ENCODE measurements at places on chromosomes 1 and 21.

DNA sequence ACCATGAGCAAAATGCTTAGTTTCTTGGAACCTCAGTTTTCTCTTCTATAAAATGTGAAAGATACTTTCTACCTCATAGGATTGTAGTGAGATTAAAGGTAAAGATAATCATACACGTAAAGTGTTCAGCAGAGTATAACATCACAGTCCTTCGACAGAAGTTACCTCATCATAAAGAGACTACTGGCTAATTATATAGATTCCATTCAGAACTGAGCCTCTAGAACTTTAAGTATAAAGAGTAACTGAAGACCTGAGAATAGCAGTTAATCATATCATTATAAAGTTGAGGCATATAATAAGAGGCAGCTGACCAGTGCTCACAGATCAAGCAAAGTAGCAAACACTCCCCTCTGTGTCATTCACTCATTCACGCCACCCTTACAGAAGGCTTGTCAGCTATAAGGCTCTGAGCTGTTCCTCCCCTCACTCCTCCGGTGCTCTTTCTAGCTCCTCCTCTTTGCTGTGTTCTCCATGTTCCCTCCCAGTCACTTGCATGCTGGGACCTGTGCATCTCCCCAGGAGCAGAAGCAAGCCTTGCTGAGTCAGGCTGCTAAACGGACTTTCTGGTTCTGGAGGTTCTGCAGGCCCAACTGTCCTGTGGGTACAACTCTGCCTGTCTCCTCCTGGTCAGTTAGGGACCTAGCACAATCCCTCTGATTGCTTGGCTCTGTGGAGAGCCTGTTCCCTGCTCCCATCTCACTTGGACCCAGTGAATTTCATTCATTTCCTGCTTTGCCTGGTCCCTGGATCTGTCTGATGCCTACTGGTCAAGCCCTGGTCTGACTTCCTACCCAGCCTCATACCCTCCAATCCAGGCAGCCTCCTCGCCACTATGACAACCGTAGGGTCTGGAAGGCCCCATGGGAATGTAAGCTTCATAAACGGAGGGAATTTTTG, 28.3 kb upstream of the LY9 start:
- DNase-seq: no peak

- DNase-seq: no peak
Observed at GRCh38 chr1:59063501-59063900, 233.4 kb upstream of the FGGY start.

DNA sequence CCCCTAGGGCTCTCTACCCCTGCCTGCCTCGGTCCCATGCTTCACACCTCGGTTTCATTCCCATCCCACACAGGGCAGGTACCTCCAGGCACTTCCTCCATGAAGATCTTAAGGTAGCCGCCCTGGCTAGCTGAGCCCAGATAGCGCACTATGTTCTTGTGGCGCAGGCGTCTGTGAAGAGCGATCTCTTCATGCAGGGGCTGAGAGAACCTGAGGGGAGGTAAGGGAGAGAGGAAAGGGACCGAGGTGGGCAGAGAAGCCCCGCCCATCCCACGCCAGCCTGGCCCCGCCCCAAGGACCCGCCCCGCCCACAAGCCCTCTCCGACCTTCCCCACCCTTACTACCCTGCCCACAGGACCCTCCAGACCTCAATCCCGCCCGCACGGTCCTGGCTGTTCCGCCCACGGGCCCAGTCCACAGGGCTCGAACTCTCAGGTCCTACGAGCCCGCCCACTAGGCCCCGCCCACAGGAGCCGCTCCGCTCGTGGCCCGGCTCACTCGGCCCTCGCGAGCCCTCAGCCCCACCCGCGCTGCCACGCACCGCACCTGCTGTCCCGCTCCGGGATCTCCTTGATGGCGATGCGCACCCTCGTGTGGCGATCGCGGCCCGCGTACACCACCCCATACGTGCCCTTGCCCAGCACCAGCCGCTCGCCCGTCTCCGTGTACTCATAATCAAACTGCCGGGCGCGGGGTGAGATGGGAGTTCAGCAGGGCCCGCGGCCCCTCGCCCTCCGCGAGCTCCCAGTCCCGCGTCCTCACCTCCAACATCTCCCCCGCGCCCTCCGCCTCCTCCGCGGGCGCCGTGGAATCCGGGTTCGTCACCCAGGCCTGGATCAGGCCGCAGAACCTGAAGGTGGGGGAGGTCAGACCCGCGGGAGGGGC, 6.4 kb downstream of the MAP3K6 start:
- no peak for DNase-seq

DNA sequence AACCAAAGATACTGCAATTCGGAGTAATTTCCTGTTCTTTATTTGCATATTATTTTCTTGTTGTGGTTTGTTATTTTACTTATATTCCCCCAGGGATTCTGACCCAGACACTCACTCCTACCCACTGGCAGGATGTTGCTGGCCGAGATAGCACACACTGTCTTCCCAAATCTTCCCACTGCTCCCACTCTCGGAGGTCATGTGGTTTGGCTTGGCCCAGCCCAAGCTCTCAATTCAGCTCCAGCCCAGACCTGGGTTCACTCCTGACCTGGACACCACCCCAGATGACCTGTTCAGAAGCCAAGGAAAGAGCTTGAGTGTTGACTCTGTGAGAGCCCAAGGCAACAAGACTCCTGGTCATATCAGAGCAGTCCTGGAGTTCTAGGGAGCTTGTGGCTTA, 1.2 kb upstream of the FAM43B start:
- no peak for DNase-seq
